AG08395 (cell line): ENCODE measurements at places on chromosomes 3 and 15.
A peak's percentile ranks its signal among the peaks of the same experiment; 100 is the strongest.

DNA sequence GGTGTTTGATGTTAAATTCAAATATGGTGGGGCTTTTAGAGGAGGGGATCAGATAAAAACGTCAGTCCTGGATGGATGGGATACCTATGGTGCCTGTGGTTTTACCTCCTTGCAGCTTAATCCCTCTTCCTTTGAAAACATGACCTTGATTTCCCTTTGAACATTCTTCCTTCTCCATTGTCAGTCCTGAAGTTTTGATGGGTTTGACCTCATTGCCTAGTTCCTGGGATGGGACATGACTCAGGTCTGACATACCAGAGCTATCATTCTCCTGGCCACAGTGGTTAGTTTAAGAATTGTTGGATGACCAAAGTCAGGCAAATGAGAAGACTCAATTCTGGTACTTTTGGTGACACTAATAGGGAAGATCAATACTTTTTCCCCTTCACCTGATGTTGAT is 87.2 kb downstream of the PRICKLE2 start:
- DNase-seq = peak; percentile 27

- no peak for DNase-seq
These were observed 235.4 kb downstream of the XXYLT1 start for GRCh38 chr3:195035345-195036202.

- DNase-seq = no peak
These were observed 775.8 kb downstream of the ZPLD1 start for GRCh38 chr3:103210583-103210982.

DNA sequence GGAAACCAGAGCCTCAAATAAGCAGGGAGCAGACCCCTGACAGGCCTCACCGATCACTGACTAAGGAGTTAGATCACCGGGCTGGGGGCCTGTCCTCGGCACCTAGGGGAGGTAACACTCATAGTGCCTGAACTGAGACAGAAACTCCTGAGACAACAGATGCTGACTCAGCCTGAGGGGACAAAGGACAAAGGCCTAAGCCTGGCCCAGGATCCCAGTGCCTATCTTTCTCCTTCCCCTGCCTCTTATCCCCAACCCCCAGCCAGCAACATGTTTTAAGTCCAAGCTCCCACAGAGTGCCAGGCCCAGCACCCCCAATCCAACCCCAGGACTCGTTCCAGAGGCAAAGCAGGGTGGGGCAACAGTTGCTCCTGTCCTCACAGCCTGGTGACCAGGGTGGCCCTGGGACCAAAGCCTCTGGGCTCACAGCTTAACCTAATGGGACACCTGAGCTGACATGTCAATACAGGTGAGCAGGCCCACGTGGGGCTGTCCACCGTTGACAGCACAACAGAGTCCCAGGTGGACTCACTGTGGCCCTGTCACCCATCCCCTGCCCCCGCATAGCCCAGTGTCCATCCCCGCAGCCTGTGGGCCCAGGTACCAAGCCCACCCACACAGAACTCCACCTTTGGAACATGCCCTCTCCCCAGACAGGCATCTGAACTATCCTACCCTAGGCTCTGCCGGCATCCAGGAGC is 37.4 kb downstream of the ADCY5 start:
- no peak for DNase-seq

GRCh38 chr3:65978116-65978515 is 60.6 kb downstream of the MAGI1 start:
- DNase-seq = no peak

- DNase-seq = no peak
These were observed 321.8 kb downstream of the TIGIT start for GRCh38 chr3:114615523-114616085.

DNA sequence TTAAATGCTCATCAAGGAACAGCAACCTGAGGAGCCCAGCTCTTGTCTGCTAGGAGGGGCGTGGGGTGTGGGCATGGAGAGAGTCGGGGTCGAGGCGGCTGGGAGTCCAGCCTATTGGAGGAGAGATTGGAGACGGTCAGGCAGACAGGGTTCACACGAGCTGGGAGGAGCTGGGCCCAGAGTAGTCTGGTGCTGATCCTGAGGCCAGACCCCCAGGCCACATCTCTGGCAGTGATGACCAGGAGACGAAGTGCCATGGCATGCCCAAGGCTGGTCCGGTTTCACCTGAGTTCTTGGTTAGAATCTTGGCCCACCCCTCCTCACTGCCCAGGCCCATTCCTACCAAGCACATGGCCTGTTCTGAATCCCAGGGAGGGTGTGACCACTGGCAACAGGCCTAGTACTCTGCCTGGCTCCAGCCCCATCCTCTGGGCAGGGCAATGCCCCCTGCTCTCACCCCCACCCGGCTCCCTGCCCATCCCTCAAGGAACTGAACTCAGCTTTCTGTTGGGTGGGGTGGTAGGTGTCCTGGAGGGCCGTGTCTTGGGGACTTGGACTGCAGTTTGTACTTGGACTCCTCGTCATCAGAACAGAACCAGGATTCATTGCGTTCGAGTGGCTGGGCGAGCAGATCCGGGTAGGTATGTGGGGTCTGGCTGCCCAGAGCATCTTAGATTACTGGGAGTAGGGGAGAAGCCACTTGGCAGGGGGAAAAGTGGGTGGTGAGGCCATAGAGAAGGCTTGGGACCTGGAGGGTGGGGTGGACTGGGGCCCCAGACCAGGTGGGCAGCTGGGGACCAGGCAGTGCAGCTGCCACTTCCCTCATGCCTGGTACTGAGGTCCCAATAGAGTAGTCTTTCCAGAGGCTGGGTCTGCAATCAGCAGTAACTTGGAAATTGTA is 20.8 kb downstream of the SLC28A1 start:
- no peak for DNase-seq

- DNase-seq = no peak
These were observed 25.4 kb downstream of the DENND4A start for GRCh38 chr15:65766422-65767263.

GRCh38 chr15:60191821-60192220 is 187.7 kb downstream of the FOXB1 start:
- no peak for DNase-seq

GRCh38 chr3:125019271-125019670 is 36.5 kb downstream of the HEG1 start:
- DNase-seq = no peak

GRCh38 chr3:122560680-122561079 is 3.4 kb downstream of the PARP9 start:
- peak; percentile 64 for DNase-seq

GRCh38 chr3:153855772-153856171 is 265.4 kb upstream of the ARHGEF26 start:
- DNase-seq = no peak
